ENCODE measurements at places on chromosomes 12 and 14.

DNA sequence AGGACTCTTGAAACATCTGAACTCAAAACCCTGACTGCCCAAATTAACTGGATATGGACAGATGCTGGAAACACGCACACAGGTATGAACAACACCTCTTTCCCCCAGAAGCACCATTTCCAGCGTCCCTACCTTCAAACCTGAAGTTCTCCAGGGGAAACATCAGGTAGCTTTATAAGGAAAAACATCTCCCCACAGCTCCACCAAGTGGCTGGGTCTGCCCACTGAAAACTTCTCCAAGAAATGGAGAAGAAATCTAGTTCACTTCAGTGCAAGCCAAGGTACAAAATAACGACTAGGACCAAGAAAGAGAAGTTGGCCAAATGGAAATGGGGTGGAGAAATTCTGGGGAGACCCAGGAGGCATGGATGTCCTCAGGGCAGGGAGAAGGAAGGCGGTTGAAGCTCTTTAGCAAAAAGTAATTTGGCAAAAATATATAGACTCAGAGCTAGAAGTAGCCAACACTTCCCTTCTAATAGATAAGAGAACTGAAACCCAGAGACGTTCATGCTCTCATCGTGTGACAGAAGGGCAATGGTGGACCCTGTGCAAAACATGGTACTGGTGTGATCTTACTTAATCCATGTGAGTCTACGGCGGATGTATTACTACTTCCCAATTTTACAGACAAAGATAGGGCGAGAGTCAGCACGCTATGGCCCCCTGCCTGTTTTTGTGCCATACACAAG is 10.5 kb upstream of the NUAK1 start:
- peak; percentile 97 for DNase-seq

DNA sequence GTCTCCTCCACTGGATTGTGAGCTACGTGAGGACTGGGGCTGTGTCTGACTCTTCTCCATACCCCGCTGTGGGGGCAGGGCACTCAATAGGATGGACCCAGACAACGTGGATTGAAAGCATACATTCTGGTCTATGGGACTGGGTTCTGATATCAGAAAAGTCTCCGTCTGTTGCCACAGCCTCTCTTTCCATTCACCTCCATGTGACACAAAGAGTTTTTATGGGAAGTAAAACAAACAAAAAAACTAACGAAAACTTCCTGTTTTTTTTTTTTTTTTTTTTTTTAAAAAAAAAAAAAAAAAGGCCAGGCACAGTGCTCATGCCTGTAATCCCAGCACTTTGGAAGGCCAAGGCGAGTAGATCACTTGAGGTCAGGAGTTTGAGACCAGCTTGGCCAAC is 44.7 kb downstream of the SLC8A3 start:
- no peak for DNase-seq

GRCh38 chr14:53103636-53104340 is 49.3 kb downstream of the DDHD1 start:
- peak; percentile 36 for DNase-seq

DNA sequence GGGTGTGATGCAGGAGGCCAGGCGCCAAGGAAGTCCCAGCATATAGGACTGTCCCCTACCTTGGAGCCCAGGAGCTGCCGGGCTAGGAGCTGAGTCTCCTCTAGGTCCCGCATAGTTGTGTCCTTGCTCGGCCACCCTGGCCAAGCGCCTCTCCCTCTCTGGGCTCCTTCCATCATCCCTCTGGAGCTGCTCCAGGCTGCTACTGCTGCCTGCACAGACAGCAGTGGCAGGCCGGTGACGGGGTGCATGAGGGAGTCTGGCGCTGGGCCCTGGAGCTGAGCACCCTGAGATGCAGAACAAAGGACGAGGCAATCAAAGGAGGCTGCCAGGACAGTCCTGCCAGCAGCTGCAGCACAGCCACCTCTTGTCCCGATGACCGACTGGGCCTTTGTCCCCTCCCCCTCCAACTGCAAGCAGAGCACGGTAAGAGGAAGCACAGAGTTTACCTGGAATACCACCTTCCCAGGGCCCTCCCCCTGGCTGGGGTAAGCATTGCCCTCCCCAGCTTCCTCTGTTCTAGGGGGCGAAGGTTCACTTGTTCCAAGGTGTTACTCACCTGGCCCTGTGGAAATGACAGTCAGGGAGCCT is 10.4 kb downstream of the DTX1 start:
- no peak for DNase-seq

DNA sequence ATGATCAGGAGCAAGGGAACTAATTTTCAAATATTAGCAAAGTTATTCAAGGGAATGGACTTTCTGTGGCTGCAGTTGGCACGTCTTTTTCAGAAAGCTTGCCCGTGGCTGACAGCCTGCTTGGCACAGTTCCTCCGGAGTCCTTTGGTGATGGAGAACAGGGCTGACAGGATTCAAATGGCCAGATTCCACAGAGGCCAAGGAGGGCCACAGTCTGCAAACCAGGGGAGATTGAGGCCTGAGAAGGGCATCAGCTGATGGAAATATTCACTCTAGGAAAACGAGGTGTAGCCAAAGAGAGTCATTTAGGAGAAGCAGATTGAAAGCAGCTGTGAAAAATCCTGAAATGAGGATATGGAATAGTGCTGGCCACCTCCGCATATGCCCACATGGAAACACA is 178.3 kb downstream of the EMP1 start:
- no peak for DNase-seq

- DNase-seq: no peak
These were observed 1439.1 kb upstream of the FLRT2 start for GRCh38 chr14:84090837-84091236.

GRCh38 chr12:58576081-58576480 is 344.2 kb downstream of the LRIG3 start:
- DNase-seq: no peak

DNA sequence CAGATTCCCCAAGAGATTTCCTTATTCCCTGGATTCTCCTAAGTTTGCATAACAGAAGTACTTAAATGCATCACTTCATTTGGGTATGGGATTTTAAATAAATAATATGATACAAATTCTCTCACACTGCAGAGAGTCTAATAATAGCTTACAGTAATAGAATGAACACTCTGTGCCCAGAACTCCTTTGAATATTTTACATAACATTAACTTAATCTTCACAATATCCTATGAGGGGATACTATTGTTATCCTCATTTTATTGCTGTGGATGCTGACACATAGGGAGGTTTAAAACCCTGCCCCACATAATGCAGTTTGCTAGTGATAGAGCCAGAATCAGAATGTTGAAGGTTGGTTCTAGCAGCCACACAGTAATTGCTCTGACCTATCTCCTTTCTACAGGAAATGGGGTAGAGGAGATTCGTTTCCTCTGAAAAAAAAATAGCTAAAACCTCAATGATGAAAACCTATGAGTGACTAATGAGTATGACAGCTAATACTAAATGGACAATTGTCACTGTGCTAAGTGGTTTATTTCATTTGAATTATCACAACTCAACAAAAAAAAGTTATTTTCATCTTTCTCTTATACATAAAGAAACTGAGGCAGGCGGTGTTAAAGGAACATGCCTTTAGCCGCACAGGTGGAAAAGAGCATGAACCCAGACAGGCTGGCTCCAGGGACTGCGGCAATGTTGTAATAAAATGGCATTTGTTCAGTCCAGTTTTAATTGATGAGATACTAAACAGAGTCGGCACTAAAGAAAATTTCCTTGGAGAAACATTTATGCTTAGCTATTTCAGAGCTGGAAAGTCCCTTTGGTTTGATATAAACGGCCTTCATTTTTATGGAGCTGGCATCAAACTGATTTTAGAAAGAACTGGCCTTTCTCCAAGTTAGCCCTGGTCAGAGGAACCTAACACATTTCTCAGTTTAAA is 880.9 kb downstream of the NRXN3 start:
- DNase-seq: no peak

- DNase-seq: no peak
These were observed 49.4 kb downstream of the DYNC1H1 start for GRCh38 chr14:102013669-102014200.

- no peak for DNase-seq
These were observed 410.8 kb downstream of the NAV3 start for GRCh38 chr12:78241446-78241845.

- DNase-seq: no peak
These were observed 82.7 kb upstream of the RPL10L start for GRCh38 chr14:46734286-46734685.

DNA sequence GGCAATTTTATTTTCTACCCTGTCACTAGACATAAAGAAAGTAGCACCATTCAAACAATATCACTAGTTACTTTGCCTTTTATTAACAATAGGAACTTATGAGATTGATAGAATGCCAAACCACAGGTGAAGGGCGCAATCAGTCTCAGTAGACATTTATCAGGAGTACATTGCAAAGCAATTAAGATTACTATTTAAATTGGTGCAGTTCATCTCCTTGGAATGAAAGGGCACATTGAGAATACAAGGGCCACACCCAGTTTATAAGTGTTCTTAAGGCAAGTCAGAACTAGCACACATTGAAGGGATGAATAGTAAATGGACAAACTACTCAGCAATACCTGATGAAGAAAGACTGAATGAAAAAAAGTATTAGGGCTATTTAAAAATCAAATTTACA is 601.4 kb downstream of the C12orf50 start:
- DNase-seq: no peak

- DNase-seq: no peak
These were observed 197.0 kb upstream of the PKP2 start for GRCh38 chr12:33093534-33093933.

GRCh38 chr14:93368996-93369712 is 22.2 kb downstream of the COX8C start:
- peak; percentile 71 for DNase-seq

DNA sequence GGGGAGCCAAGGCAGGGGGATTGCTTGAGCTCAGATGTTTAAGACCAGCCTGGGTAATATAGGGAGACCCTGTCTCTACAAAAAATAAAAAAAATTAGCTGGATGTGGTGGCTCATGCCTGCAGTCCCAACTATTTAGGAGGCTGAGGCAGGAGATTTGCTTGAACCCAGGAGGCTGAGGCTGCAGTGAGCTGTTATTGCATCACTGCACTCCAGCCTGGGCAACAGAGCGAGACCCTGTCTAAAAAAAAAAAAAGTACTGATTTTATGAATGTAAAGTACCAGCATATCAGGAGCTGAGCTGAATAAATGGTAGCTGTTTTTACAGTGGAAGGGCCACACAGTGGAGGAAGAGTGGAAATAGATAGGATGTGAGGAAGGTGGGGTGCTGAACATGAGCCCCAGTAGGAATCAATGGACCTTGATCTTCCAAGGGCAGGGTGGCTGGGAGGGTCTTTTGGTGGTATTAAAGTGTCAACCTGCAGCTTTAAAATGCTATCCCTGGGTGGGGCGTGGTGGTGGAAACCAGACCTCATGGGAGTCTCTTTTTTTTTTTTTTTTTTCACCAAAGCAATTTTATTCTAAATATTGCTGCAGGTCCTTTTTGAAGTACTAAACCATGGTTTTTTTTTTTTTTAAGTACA is 2.2 kb downstream of the ATP23 start:
- no peak for DNase-seq

- no peak for DNase-seq
These were observed 31.8 kb downstream of the PKP2 start for GRCh38 chr12:32864731-32865130.

DNA sequence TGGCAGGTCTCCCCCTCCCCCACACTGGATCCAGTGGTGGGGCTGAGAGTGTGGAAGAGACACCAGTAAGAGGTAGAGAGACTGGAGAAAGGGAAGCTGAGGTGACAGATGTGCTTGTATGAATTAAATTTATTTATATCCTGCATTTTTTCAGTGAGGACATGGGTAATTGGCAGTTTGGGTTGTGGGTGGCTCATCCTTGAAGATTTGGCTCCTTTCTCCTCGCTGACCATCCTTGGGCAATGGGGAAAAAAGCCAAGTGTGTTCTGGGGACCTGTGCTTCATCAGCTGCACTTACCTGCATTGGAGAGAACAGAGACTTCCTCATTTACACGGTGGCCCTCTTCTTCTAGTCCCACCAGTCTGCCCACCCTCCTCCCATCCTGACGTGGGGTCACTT is 86.4 kb downstream of the RFX4 start:
- DNase-seq: no peak

- no peak for DNase-seq
These were observed 4.6 kb downstream of the CLMN start for GRCh38 chr14:95315156-95315555.

GRCh38 chr14:24298892-24299254 is 707 bp downstream of the DHRS1 start:
- peak; percentile 49 for DNase-seq

DNA sequence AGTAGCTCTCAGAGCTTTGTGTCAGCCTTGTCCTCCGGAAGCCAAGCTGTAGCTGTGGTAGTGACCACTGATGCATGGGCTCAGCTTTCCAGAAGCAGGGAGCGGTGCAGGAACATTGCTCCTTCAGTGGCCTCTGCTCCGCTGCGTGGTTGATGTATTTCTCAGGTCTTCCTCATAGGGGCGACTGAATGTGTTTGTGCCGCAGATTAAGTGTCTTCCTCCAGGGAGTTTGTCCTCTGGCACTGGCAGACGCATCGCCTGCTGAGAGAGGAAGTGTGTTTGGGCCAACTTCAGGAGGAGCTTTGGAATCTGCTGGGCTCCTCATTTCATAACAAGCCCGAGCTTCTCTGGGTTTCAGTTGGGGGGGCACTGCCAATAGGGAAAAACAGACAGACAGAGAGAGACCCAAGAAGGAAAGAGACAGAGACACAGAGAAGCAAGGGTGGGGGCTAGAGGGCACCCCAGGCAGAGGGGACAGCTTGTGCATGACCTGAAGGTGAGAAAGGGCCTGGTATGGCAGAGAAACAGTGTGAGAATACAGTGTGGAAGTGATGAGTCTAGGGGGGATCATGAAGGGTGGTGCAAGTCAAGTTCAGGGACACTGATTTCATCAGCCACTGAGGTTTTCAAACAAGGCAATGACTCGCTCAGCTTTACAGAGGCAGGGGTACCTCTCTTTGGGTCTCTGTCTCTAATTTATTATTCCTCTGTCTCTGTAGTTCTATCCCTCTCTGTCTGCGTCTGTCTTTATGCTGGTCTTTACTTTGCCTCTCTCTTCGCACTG is 69.4 kb upstream of the PRIMA1 start:
- DNase-seq: no peak

GRCh38 chr14:68366656-68367055 is 426.2 kb downstream of the ZFP36L1 start:
- no peak for DNase-seq

DNA sequence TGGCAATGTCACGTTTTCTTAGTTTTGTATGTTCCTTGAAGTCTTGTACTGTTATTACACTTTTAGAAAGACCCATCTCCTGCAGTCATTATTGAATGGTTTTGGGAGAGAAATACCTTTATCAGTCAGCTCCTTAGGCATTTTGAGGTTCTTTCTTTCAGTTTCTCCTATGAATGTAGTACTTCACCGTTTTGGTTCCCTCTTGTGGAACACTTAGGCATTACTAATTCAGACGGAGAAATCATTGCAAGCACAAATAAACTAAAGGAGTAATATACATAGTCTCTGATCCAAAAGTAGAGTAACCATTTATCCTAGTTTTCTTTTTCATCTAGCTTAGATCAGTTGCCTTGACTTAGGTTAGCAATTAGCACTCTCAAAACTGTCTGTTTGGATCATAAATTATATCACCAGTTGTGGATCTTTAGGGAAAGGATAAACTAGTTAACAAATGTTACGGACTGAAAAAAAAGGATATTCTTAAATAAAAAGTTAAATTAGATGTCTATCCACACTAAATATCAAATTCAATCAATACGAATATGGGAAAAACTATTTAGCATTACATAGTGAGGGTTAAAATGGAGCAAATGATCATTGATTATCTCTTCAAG is 1538.3 kb upstream of the SEL1L start:
- DNase-seq: peak; percentile 34
